ENCODE measurements at places on chromosomes 7 and 10. TPM values are rescaled to one million over a fixed set of nuclear protein-coding genes. Genes with fewer than 3 reads are reported as not detected.

The HPS1 gene
- 58.3 TPM for total RNA-seq

The NKX2-3 gene
- total RNA-seq: not detected

The WAPL gene
- total RNA-seq: 54.2 TPM

The ANK3 gene
- 12.8 TPM for total RNA-seq

The HOXA5 gene
- total RNA-seq: not detected

The NEBL gene
- total RNA-seq: 0.11 TPM

The WEE2 gene
- not detected for total RNA-seq

The CCL26 gene
- total RNA-seq: not detected

The ACBD7 gene
- 1.2 TPM for total RNA-seq

The METTL27 gene
- total RNA-seq: not detected

The SPDYE5 gene
- total RNA-seq: not detected

The TAS2R41 gene
- not detected for total RNA-seq

The TMEM270 gene
- total RNA-seq: not detected

The CCDC172 gene
- not detected for total RNA-seq

The FAM131B gene
- total RNA-seq: 2.8 TPM
